CD8-positive, alpha-beta memory T cell (primary cell): ENCODE measurements at places on chromosomes 11 and 22.

DNA sequence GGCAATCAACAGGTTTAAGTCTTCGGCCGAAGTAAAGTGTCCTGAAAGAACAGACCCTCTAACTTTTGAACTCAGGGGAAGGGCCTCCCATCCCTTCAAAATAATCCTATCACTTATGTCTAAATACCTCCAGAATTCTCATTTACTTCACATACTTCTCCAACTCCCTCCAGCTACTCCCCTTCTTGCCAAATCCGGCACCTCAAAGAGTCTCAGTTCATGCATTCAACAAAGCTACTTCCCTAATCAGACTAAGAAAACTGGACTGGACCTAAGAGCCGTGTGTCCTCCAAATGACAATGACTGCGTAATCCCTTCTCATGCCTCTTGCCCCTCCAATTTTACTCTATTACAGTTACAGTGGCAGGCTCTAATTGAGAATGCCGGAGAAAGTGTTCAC, 1.3 kb downstream of the DDB1 start:
- no peak for DNase-seq

DNA sequence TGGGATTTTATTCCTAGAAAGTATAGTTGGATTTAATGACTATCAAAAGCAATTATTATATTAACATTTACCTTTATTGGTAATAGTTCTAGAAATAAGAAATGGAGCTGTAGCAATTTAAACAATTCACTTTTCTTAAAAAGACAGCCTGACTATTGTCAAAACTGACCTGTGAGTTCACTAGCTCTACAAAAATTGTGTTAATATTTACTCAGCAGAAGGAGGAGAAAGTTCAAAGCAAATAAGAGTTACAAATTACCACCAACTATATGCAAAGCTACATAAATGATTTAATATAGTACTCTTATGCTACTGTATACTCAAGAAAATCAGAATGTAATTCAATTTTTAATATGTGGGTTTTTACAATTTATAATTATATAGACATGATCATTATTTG, 310.0 kb downstream of the DCDC1 start:
- DNase-seq = no peak

GRCh38 chr11:79198898-79199250, 242.0 kb downstream of the TENM4 start:
- DNase-seq = no peak

DNA sequence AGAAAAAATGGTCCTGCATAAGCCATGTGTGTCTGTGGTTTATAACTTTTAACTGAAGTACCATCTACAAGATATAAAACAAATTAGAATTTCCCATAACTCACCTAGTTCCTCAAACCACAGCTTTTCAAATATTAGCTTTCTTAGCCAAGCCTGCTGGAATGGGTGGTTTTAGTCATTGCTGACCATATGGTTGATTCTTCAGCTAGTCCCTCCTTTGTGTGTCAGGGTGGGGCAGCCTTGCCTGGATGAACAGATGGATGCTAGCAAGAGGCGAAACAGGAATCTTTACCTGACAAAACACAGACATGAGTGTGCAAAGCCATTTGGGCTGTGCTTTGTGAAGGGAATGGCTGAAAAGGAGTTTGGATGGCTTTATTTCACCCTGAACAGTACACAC, 6.9 kb upstream of the B3GNT6 start:
- DNase-seq = no peak

- no peak for DNase-seq
Observed at GRCh38 chr11:11296434-11296833, 56.6 kb downstream of the CSNK2A3 start.

GRCh38 chr11:112837162-112837826, 123.9 kb upstream of the NCAM1 start:
- no peak for DNase-seq

DNA sequence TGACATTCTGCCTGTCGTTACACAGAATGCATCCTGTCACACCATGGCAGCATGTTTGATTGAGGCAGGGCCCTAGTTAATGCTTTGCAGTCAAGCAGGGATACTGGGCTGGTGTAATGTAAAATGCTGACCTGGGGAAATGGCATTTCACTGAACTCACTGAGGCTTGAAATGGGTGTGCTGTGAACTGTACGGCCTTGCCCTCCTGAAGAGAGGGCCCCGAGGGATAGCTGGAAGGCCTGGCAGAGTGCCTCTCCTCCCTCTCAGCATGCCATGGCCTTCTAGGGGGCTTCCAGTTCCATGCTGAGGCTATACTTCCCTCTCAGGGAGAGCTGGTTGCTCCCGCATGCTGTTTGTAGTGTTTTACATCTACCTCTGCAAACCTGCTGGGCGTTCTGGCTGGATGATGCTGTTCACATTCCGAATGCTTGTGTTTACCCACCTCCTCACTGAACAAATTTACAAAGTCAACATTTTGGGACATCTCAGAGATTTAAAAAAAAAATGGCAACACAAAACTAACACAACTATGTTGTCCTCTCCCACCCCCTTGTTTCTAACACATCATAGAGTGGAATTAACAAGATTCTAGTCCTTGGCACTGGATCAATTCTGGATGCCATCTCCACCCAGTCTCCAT, 416.7 kb upstream of the CADM1 start:
- no peak for DNase-seq
